ENCODE measurements at places on chromosomes 11 and 22. TPM values are rescaled to one million over a fixed set of nuclear protein-coding genes. Genes with fewer than 3 reads are reported as not detected.

GRCh38 chr11:27926981-27927481 is 180.9 kb downstream of the KIF18A start:
- peak; percentile 20 for DNase-seq

GRCh38 chr22:25404928-25405816 is 159.3 kb upstream of the GRK3 start:
- DNase-seq = no peak

Gene OR51B2
- not detected for total RNA-seq

GRCh38 chr22:25202290-25202921 is 2.7 kb downstream of the CRYBB3 start:
- peak; percentile 53 for DNase-seq

GRCh38 chr22:24106385-24107381 is 74.6 kb upstream of the SUSD2 start:
- no peak for DNase-seq

Measured in G401 (cell line).